ENCODE measurements at places on chromosomes 1 and 21.

- DNase-seq, result no peak
Measured at GRCh38 chr1:165485716-165486115, 40.8 kb upstream of the RXRG start.

DNA sequence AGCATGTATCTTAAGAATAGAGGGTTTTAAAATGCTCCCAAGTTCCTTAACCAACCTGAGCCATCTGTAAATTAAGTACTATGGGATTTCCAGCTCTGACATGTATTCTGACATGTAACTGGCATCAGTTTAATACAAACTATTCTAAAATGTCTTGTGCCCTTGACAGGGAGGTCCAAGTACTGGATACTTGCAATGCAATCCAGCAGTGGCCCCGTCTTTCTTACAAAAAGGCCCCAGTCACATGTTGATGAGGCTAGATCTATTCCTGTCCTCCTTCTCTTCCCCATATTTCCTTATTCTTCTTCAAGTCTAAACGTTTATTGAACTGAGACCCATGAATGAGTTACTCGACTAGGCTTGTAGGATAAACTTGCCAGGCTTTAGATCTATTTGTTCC lies 46.4 kb downstream of the MRPL39 start:
- no peak for DNase-seq

DNA sequence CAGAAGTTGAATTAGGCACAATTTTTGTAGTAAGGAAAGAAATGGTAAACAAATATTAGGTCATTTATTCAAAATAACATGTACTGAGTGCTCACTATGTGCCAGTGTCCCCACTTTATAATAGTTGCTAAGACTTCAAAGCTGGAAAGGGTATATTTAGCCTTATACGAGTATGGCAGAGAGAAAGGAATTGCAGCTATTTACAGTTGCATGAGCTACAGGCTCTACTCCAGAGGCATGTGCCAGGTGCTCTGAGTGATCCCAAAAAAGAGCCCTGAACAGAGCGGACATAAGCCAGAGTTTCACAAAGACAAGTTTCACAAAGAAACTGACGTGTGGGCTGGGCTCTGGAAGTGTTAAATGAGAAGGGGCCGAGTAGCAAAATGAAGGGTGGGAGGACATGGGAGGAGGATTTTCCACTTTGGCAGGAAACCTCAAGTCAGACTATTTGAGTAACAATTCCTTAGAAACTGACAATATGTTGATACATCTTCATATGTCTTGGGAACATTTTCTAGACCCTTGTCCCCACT lies 40.9 kb downstream of the FASLG start:
- DNase-seq, result no peak

GRCh38 chr1:109629372-109630030 lies 9.9 kb downstream of the AMPD2 start:
- DNase-seq, result no peak

DNA sequence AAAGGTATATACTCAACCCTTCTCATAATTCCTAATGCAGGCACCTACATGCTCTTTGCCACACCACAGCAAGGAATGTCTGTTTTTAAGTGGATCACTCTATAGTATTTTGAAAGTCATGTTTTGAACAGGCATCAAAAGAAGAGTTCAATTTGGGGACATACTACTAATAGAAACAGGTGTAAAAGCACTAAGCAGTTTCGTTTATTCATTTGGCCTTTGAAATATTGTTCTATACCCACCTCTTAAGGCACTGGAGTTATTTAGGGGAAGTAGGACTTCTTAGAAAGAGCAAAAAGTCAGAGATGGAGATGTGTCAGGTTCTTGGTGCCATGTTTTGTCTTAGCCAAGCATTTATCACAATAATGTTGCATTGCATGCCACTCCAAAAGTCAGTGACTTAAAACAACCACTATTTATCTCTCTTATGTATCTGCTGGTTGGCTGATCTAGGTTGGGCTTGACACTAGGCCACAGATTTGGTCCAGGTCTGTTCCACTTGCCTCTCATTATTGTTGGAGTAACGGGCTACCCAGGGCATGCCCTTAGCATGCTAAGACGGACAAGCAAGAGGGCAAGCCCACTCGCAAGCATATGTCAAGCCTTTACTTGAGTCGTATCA lies 107.5 kb downstream of the RGL1 start:
- DNase-seq, result peak; percentile 18

DNA sequence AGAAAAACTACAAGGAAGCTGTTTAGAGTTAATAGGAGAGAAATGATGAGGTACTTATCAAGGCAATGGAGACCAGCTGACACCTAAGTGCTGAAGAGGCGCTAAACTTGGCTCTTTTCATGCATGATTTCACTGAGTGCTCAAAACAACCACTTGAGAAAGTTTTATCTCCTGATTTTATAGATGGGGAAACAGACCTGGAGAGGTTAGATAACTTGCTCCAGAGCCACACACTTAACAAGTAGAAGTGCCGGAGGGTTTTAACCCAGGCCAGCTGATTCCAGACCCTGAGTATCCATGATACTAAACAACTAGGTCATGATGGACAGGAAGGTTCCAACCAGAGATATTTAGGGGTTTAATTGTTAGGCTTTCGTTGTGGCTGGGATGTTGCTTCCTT lies 25.9 kb downstream of the UBE2U start:
- DNase-seq, result no peak

DNA sequence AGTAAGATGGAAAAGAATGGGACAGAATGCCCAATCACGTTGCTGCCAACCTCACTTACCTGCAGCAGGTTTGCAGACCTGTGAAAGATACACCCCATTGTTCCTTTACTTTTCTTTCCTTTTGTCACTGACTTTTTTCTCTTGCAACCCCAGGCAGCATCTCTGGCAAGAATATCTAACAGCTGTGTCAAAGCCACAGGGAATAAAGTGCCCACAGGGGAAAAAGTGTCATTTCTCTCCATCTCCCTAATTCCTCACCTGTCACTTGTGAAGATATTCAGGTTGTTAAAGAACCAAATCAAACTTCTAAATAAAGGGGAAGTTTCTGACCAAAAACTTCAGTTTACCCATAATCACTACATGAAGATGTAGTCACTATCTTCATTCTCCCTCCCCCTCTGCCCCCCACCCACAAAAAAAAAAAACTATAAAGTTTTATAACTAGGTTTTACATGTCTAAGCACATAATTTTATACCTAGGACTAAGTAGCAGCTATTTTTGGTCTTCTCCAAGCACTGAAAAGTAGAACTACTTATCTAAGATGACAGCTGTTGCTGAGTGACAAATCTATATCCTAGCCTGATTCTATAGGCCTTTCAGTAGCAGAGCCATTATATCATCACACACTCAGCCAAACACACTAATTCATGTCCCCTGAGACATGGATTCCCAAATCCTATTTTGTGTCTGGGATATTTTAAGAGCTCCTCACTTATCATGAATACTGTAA lies 54.9 kb downstream of the TBX15 start:
- DNase-seq, result no peak

DNA sequence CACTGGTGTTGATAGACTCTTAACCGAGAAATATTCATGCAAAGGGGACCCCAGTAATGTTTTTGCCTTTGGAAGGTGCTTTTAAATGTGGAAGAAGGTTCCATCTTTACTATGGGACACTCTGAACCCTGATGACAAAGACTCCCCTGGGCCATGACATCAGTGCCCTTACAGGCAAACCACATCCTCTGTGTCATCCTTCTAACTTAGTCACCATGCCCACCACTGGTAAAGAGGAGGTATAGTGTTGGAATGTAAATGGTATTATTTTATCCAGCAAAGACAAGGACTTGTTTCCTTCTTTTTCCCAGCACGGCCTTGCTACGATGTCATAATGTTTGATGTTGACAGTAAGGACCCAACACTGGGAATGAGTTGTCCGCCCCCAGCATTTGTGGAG lies 12.6 kb downstream of the METTL13 start:
- peak; percentile 78 for DNase-seq

DNA sequence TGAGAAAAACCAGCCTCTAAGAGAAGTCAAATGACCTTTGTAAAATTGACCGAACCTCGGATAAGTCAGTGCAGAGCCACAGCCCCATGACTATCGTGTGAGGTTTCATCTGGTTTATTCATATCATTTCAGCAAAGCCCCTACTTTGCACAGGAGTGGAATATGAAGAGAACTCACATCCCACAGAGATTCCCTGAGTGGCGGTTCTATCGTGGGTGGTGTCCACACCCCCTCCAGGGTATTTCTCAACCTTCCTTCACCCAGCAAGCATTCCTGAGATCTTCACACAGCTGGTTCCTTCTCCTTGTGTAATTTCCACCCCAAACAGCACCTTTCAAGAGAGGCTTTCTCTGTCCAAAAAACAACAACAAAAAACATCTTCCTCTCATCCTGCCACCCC lies 47.5 kb downstream of the EVA1C start:
- no peak for DNase-seq

DNA sequence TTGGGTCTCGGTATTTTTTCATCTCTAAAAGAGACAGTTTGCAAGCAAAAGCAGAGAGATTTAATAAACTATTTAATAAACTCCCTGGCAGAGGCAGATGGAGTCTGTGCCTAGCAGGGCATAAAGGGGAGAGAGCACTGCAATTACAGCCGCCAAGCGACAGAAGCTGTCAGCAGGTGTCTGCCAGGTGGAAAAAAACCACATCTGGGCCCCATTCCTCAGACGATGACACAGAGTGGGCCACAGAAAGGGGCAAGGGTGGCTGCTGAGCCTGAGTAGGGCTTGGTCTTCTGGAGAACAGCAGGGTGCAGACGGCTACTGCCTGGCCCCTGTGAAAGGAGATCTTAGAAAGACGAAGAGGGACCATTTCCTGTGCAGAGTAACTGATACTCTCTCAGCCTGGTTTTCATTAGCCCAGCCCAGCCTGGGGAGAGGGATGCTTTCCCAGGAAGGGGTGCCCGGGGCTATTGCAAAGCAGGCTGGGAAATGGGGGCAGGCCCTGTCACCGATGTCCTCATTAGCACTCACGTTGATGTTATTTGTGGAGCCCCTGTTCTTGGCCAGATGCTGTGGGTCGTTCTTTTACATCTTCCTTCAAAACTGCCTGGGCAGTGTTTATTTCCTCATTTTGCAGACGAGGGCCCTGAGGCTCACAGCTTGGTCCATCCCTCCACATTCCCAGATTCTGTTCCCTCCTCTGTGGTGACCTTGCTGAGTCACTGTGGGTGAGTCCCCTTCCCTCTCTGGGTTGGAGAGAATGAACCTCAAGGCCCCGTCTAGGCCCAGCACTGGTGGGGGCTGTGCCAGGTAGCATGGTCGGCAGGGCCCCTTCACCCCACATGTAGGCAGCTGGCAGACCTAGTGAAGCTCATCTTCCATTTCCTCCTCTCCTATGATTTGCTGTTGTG lies 472.7 kb downstream of the PTPRU start:
- DNase-seq, result no peak

DNA sequence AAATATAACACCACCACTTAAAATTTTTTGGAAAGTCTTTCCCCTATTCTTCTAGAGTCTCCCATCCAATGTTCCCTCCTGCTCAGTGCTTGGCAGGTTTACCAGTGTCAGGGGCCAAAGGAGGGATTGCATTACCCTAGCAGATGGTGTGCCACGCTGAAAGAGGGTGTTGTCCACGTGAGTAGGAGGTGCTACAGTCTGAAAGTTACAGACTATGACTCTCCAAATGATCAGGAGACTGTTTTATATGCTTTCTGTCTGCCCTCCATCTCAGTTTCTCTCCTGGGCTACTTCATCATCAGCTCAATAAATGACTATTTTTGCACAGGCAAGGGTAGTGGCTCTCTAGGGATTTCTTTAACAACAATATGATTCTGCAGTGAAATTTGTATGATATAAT lies 31.3 kb upstream of the ANGPTL7 start:
- no peak for DNase-seq

- DNase-seq, result no peak
Measured at GRCh38 chr1:161335796-161336195, 21.6 kb downstream of the SDHC start.

- no peak for DNase-seq
Measured at GRCh38 chr1:29282135-29282923, 46.0 kb downstream of the PTPRU start.

DNA sequence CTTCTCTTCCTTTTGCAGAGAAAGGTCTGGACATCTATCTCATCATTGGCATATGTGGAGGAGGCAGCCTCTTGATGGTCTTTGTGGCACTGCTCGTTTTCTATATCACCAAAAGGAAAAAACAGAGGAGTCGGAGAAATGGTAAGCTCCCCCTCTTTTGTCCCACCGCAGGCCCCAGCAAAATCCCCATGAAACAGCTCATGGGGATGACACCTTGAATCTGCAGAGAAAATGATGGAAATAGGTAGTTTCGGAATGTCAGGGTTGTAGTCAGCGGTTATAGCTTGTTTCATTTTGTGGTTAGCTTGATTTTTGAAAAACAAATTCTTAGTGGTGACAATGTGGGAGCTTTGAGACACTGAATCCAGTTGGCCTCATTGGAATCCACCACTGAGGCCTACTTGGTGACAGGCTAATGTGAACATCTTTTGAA lies 10.3 kb downstream of the CD2 start:
- DNase-seq, result peak; percentile 95
